Activated naive CD8-positive, alpha-beta T cell treated with anti-CD3 and anti-CD28 coated beads, Interleukin-2, amount 50 U/mL, for 16 hours (primary cell): ENCODE measurements at places on chromosomes 16 and 17.

GRCh38 chr16:4407543-4408322 lies 8.7 kb downstream of the CORO7 start:
- no peak for DNase-seq

DNA sequence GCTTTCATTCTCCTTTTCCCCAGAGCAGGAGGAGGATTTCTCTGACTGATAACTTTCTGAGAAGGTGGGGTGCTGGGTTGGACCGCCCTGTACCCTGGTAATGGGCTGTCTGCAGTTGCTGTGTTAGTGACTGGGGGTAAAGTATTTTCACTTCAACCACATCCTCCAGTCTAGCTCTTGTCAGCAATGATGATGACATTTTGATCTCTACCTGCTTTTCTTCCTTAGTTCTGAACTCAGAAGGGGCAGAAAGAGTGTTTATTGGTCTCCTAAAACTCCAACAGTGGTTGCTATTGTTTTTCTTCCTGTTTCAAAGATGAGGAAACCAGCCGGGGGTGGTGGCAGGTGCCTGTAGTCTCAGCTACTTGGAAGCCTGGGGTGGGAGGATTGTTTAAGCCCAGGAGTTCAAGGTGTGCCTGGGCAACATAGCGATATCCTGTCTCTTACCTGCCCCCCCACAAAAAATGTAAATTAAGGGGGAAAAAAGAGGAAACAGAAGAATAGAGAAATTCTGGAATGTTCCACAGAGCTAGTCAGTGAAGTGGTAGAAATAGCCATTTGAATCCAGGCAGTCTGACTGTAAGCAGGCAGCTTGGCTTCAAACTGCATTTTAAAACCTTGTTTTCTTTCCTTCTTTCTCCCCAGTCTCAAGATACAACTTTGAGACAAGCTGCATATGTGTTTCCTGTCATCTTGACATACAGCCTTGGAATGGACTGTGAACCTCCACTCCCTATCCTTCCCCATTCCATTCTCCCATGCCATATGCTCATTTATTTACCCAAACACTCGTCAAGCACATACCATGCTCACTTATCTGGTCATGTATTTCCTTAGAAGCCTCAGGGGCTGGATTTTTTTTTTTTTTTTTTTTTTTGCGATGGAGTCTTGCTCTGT lies 3.3 kb upstream of the N4BP1 start:
- DNase-seq: no peak

- DNase-seq: no peak
These were observed 487 bp downstream of the POLG2 start for GRCh38 chr17:64496348-64496785.

GRCh38 chr16:72908362-72909167 lies 139.4 kb downstream of the ZFHX3 start:
- no peak for DNase-seq

DNA sequence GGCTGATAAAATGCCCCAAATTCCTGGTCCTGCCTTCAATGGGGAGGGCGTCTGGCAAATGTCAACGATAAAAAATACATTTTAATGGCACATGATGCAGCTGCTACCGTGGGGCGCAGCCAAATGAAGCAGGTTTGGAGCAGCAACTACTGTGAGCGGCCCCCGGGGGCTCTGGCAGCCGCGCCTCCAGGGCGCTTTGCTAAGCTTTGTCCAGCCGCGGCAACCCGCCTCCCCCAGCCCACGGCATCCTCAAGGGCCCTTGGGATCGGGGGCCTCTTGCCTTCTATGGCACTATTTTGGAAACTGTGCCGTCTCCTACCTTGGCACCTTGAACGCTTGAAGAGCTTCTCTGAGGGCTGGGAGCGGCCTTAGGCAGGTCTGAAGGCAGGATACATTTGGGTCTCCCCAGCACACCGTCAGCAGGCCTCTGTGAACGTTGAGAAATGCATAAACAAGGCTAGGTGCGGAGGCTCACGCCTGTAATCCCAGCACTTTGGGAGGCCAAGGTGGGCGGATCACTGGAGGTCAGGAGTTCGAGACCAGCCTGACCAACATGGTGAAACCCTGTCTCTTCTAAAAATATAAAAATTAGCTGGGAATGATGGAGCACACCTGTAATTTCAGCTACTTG lies 25.1 kb downstream of the TBX4 start:
- no peak for DNase-seq

GRCh38 chr17:80694992-80695912 lies 150.6 kb downstream of the RPTOR start:
- no peak for DNase-seq

- DNase-seq: no peak
These were observed 8.4 kb downstream of the CHST6 start for GRCh38 chr16:75486676-75487313.

GRCh38 chr17:32136856-32137255 lies 5.4 kb upstream of the RHOT1 start:
- DNase-seq: no peak
